ENCODE measurements at places on chromosomes 13 and 19.

GRCh38 chr19:41149831-41150230 lies 35.6 kb downstream of the CYP2F1 start:
- peaks cover 4% of the 10 kb centered on the region for H3K27me3 ChIP-seq
- no peak for DNase-seq
- H3K27ac ChIP-seq: no peak overlapping the region
- no peaks in the 10 kb centered on the region for H3K4me1 ChIP-seq
- H3K4me3 ChIP-seq: no peak overlapping the region

DNA sequence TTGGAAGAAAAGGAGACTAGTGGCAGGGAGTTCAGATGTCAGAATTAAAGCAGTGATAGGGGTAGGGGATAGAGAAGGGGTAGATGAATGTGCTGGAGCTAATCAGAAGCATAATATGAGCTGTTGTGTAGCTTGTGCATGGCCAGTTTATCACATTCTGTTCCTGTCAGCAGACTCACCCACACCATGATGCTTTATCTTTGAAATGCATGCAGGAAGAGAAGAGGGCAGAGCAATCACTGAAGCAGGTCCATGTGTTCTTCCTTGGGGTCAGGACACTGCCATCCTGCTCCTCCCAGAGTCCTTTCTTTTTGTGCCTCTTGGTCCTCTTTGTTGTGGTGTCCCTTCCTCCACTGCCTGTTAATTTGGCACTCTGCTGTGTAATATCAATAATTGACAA lies 5.8 kb downstream of the CHAMP1 start:
- peaks cover 55% of the 10 kb centered on the region for H3K36me3 ChIP-seq
- H3K27ac ChIP-seq: peak overlapping the region; percentile 31
- peaks cover 56% of the 10 kb centered on the region for H3K4me1 ChIP-seq
- no peak for DNase-seq
- H3K4me3 ChIP-seq: no peak overlapping the region

DNA sequence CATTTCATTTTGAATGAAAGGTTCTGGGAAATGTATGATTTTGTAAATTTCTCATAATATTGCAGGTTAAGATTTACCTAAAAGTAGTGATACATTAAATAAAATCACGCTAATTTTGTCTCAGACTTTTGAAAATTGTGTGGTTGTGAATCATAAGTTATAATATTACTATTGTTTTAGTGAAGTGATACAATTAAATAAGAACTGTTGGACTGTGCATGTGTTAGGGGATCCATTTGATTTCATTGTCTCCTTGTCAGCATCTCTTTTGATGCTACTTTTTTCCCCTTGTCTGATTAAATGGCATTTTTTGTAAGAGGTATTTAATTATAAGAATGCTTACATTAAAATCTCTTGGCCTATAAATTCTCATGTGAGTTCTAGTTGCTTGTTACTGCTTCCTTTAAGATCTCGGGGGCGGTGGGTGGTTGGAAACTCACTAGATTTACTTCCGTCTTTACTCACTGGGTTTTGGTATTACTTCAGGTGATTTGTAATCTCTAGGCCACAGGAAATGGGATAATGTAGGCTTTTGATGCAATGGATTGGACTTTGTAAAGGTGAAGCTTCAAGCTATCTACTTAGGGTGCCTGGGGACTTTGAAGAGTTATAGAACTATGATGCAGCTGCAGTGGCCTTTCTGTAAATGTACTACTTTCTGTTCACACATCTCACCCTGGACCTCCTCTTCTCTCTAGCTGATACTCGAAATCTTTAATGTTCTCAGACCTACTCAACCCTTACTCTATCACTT lies 66.5 kb downstream of the PAN3 start:
- peak overlapping the region; percentile 45 for H3K27ac ChIP-seq
- peaks cover 34% of the 10 kb centered on the region for H3K4me1 ChIP-seq
- peaks cover 40% of the 10 kb centered on the region for H3K36me3 ChIP-seq
- H3K4me3 ChIP-seq: no peak overlapping the region

DNA sequence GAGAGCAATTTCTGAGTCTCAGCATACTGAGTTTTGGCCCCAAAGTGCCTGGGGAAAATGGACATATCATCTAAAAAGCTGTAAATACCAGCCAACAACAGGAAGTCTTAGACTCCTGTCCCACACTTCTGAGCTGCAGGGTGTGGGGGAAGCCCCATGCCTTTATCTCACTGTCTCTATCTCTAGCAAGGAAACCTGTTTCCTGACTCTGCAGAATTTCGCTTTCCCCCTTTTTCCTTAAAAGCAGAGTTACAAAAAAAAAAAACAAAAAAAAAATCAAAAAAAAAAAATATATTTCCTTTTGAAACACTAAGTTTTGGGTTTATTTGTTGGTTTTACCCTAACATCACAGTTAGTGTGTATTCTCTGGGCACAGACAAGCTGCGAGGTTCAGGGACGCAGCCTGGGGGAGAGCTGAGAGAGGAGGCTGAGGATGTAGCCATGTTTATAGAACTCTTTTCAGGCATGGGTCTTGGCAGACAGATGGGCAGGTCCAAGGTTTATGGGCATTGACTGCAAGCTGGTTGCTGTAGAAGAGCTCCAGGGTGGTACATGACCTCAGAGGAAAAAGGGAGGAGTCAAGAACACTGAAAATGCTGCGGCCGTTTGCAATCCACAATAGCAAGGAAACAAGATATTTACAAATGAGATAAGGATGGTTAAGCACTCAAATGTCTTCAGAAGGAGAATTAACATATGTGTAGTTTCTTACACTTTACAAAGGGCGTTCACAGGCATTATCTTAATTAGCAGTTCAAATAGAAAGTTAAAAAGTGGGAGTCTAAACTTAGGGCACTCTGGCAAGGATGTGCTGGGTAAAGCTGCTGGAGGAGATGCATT lies 4.9 kb downstream of the MBNL2 start:
- peak; percentile 56 for DNase-seq
- no peaks in the 10 kb centered on the region for H3K27me3 ChIP-seq
- peak overlapping the region; percentile 79 for H3K4me3 ChIP-seq
- peaks cover 7% of the 10 kb centered on the region for H3K36me3 ChIP-seq

DNA sequence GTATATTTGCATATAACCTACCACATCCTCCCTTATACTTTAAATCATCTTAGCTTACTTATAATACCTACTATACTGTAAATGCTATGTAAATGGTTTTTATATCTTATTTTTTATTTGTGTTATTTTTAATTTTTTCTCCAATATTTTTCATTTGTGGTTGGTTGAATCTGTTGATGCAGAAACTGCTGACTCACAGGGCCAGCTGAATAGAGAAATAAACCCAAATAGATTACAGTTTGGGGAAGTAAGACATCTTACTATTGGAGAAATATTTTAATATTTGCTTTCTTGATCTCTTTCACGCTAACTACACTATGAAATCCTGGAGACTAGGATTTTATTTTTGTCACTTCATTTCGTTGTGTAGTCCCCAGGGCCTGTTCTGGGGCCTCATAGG lies 7.1 kb downstream of the SMAD9 start:
- H3K27me3 ChIP-seq: peaks cover 31% of the 10 kb centered on the region
- H3K36me3 ChIP-seq: no peaks in the 10 kb centered on the region
- H3K4me1 ChIP-seq: no peaks in the 10 kb centered on the region
- H3K27ac ChIP-seq: no peak overlapping the region
- no peak overlapping the region for H3K4me3 ChIP-seq

DNA sequence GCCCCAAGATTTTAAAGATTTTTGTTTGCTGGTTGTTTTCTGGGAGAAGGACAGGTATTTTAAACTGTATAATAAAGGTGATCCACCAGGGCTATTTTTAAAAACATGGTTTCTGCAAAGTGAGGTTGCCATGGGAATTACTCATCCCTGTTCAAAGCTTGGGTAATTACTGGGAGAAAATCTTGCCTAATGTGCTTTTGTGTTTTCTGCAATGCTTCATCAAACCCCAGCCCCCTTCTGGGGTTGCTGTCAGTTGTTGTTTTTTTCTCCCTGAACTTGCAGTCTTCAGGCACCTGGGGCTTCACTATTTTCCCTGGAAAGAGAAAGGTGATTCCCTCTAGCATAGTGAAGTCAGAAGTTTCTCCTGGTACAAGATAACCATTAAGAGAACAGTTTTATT lies 277.2 kb downstream of the NALCN start:
- H3K36me3 ChIP-seq: no peaks in the 10 kb centered on the region
- H3K4me1 ChIP-seq: no peaks in the 10 kb centered on the region
- H3K4me3 ChIP-seq: no peak overlapping the region
- DNase-seq: no peak
- no peak overlapping the region for H3K27ac ChIP-seq

DNA sequence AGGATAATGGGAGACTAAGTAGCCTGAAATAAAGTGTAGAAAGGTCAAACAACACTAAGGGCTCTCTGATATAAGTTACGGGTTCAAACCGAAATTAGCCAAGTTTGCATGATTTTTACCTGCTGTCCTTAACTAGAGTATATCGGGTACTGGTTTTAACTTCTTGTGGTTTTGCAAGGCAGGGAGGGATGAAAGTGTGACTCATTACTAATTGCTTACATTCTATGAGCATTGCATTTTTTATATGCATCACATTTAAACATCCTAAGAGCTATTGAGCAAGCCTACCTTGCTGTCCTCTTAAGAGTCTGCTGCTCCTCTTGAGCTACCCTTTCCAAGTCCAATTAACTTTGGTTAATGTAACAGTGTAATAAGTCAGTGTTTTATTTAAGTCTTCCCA lies 415.4 kb downstream of the SLITRK5 start:
- H3K27me3 ChIP-seq: no peaks in the 10 kb centered on the region
- no peaks in the 10 kb centered on the region for H3K36me3 ChIP-seq
- H3K4me1 ChIP-seq: no peaks in the 10 kb centered on the region

- DNase-seq: no peak
- H3K4me1 ChIP-seq: peaks cover 46% of the 10 kb centered on the region
- H3K36me3 ChIP-seq: peaks cover 2% of the 10 kb centered on the region
- no peak overlapping the region for H3K4me3 ChIP-seq
- H3K27ac ChIP-seq: no peak overlapping the region
These were observed 5.2 kb upstream of the GRAMD1A start for GRCh38 chr19:34994643-34995541.

DNA sequence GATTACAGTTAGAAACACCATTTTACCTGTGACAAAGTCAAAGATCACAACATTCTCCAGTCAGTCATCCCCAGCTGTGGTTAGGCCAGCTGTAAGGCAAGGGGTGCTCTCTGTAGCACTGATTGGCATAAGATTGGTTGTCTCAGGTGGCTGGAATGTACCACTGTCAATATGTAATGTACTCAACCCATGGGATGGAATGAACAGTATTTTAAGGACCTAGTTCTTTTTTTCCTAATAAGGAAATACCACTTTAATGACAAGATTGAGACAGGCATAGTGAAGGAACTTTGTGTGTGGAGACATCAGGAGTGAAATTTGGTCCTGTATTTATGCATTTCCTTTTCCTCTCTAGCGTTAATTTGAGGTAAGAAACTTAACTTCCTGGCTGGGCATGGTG lies 310.7 kb downstream of the ITGBL1 start:
- no peak overlapping the region for H3K27ac ChIP-seq
- H3K4me1 ChIP-seq: no peaks in the 10 kb centered on the region
- peaks cover 16% of the 10 kb centered on the region for H3K27me3 ChIP-seq
- no peak for DNase-seq

DNA sequence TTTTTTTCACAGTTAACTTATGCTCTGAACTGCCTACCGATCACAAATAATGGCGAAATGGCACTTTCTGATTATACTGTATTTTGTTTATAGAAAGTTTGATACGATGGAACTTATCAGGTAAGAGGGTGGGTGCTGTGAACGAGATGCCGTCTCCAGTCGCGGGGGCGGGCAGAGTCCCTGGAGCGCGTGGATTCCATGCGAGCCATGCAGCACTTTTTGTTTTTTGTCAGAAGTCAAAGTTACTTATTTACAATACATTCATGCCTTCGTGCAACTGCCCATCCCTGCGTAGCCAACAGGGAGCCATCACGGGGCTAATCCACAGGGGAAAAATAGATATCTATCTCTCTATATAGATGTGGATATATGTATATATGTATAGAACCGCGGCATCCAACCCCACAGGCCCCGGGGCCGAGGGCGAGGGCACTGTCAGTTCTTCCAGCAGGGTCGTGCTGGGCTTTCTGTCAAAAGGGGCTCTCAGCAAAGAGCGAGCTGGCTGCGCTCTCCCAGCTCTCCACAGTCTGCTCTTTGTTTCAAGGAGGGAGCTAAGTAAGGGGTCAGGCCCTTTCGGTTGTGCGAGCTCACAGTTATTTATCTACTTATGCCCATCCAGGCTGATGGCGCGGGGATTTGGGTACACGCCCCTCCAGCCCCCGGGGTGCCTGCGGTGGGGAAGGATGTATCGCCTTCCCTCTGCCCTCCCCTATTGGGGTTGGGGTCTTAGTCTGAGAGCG lies 3.4 kb downstream of the SLITRK1 start:
- no peak overlapping the region for H3K27ac ChIP-seq
- peaks cover 56% of the 10 kb centered on the region for H3K27me3 ChIP-seq
- H3K4me1 ChIP-seq: peaks cover 15% of the 10 kb centered on the region
- no peaks in the 10 kb centered on the region for H3K36me3 ChIP-seq
- DNase-seq: no peak
- no peak overlapping the region for H3K4me3 ChIP-seq

- no peaks in the 10 kb centered on the region for H3K36me3 ChIP-seq
- H3K27ac ChIP-seq: peak overlapping the region; percentile 79
- H3K27me3 ChIP-seq: peaks cover 35% of the 10 kb centered on the region
- peaks cover 29% of the 10 kb centered on the region for H3K4me1 ChIP-seq
- peak; percentile 21 for DNase-seq
- peak overlapping the region; percentile 84 for H3K4me3 ChIP-seq
These were observed 2.1 kb upstream of the FGF9 start for GRCh38 chr13:21668732-21669275.

DNA sequence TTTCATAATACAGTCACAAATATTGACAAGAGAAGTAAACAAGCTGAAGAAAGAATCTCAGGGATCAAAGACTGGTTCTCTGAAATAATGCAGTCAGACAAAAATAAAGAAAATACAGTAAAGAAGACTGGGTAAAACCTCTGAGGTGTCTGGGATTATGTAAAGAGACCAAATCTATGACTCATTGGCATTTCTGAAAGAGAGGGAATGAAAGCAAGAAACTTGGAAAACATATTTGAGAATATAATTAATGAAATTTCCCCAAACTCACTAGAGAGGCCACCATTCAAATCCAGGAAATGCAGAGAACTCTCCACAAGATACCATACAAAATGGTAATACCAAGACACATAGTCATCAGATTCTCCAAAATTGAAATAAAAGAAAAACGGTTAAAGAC lies 53.0 kb upstream of the GPC6 start:
- no peaks in the 10 kb centered on the region for H3K36me3 ChIP-seq
- H3K4me1 ChIP-seq: no peaks in the 10 kb centered on the region
- no peak for DNase-seq
- no peak overlapping the region for H3K4me3 ChIP-seq
- no peaks in the 10 kb centered on the region for H3K27me3 ChIP-seq

- H3K4me3 ChIP-seq: no peak overlapping the region
- no peak for DNase-seq
These were observed 11.7 kb downstream of the SPRY2 start for GRCh38 chr13:80329250-80329649.

DNA sequence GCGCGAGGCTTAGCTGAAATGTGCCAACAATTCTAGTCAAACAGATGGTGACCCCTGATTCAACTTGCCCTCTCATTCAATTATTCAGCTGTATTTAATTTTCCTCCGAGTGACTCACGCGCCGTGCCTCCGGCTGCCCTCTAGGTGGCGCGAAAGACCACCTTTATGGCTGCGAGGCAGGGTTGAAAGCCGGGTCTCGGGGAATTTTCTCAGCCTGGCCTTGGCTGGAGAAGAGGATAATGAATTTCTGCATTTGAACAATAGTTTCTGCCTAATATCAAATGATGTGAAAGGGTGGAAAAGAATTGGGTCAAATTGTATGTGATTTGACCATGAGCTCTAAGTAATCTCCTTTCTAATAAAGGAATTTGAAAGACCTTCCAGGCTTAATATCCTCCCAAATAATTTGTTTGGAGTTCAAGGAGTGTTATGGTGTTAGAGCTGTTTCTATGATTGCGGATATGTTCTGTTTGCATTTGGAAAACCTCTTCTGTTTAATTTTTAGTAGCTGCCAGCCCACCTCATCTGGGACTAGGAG lies 310.9 kb downstream of the ZNF536 start:
- DNase-seq: peak; percentile 64
- H3K27ac ChIP-seq: no peak overlapping the region
- H3K4me3 ChIP-seq: no peak overlapping the region
- no peaks in the 10 kb centered on the region for H3K36me3 ChIP-seq
- peaks cover 27% of the 10 kb centered on the region for H3K27me3 ChIP-seq

Data from activated CD8-positive, alpha-beta T cell treated with anti-CD3 and anti-CD28 coated beads for 36 hours (primary cell).